ENCODE measurements at places on chromosomes 6 and 20.

DNA sequence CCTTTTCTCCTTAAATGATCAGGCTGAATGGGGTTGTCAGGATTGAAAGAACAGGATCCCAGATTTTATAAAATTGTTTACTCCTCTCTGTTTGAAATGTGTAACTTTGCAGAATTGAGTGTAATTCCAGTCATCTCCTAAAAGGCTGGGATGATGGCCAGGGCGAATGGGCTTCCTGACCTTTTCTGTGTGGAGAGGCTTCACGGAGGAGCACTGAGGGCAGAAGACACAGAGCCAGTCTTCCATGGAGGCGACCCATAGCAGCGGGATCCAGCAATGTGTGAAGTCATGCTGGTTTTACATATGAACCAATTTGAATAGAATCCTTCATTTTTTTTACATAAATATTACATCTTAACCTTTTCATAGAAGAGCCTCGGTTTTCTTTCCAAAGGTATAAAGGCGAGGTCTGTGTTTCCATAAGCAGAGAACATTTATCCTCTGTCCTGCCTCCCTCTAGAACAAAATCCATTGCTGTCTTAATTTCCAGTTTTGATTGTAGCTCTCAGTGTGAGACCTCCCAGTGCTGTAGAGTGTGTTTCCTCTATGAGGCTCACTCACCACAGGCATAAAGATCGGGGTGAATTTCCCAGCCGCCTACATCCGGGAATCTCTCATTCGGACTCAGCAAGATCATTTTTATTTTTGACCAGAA, 369.7 kb upstream of the FLRT3 start:
- no peak for DNase-seq

- DNase-seq = no peak
Observed at GRCh38 chr6:158060455-158061360, 79.0 kb downstream of the SYNJ2 start.

GRCh38 chr6:4382362-4382853, 247.0 kb upstream of the ECI2 start:
- no peak for DNase-seq

DNA sequence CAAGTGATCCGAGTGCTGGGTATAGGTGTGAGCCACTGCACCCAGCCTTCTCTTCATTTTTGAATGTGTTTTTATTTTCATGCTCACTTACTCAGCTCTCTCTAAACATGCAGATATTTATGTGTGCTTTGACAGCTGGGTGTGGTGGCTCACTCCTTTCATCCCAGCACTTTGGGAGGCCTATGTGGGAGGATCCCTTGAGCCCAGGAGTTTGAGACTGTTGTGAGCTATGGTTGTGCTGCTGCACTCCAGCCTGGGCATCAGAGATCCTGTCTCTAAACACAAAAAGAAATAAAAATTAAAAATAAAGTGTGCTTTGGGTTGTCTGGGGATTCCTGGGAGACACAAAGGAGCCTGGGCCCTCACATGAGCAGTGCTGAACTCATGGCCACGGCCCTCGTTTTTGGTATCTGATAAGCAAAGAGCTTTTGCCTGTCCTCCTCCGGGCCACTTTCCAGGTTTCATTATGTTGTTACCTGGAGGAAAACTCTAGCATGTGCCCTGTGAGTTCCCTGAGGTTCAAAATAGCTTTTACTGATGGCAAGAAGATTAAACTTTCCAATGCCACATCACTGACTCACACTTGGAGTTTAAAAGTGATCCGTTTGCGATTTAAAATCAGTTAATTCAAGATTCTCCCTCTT, 78.5 kb downstream of the CD164 start:
- no peak for DNase-seq

DNA sequence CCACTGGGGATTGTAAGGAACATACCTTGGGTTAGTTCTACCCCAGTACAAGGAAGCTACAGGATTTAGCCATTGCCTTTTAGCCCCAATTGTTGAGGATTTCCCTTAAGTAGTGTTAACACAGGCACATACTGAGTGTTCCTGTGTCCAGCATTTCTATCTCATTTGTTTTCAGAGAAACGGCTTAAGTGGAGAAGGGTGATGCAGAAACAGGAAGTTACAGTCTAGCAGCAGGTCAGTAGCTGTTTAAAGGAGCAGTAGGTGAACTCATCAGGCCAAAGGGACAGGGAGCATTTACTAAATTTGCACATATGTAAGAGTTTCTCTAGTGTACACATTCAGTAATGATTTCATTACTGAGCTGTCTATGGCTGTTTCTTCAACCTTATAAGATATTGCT, 644.2 kb upstream of the GJE1 start:
- DNase-seq = no peak

DNA sequence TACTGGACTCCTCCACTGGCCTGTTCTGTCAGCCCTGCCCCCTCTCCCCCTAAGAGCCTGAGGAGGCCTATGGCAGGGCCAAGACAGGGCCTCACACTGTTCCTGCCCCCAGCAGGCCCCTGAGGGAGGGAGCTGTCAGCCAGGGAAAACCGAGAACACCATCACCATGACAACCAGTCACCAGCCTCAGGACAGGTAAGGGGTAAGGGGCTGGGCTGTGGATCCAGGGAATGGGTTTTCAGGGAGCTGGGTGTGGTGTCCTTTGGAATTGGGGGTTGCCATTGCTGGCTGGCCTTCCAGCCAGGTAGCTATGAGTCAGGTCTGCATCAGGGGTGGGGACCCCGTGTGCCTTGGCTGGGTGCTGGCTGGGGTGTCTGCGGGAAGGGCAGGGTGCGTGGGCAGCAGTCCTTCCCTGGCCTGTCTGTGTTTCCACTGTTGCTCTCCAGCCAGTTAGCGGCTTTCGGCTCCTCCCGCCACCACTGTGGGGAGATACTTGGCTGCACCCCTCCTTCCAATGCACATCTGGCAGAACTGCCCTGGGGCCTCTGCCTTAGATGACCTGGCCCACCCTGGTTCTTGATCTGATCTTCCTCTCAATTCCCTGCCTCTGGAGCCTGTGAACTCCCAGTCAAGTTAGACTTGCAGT, 3.9 kb downstream of the SLC29A1 start:
- no peak for DNase-seq

DNA sequence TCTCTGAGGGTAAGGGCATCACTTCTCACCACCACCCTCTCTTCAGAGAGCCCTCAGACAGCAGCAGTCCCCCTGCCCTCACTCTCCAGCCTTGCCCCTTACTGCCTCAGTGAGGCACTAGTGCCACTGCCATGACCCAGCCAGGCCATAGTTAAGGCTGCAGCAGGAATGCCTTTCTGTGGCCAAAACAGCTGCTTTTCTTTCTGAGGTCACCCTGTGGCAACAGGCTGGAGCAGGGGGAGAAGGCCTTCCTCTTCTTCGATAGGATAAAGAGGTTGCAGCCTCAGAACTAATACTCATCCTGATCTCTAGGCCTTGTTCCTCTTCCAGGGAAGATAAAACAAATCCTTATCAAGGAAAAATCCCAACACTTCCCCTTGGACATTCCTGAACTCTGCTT, 56.8 kb upstream of the ECI2 start:
- DNase-seq = no peak

GRCh38 chr20:10708351-10709185, 34.8 kb upstream of the JAG1 start:
- no peak for DNase-seq

DNA sequence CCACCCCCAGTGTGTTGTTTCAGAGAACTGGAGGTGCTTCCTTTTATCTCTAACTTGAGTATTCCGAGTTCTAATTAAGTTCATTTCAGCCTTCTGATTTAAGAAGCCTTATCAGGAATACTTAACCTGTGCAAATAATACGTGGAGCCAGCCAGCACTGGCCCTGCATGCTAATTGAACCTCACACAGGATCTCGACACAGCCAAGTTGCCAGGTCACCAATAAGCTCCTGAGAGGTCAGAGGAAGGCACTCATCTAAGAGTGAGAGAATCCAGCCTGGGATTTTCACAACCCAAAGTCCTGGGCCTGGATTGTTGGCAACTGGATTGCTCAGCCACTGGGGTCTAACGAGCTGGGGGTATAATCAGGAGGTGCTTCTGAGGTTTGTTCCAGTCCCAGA, 157.7 kb upstream of the LRFN2 start:
- no peak for DNase-seq

DNA sequence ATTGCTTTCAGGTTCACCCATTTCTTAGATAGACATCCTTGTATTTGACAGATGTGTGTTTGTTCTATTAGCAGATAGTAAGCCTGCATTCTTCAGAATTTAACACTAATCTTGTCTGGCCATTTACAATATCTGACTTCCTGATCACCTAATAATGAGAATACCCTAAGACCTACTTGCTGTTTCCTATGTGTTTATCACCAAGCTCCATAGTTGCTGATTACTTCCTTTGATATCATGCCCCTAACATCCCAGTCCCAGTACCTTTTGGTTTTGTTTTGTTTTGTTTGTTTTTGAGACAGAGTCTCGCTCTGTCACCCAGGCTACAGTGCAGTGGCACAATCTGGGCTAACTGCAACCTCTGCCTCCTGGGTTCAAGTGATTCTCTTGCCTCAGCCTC, 143.6 kb upstream of the DST start:
- DNase-seq = no peak

- DNase-seq = no peak
Observed at GRCh38 chr6:145727817-145728388, 7.4 kb downstream of the EPM2A start.

GRCh38 chr20:11922561-11922960, 4.9 kb downstream of the BTBD3 start:
- DNase-seq = no peak

GRCh38 chr6:156009656-156010055, 554.0 kb upstream of the NOX3 start:
- DNase-seq = no peak

DNA sequence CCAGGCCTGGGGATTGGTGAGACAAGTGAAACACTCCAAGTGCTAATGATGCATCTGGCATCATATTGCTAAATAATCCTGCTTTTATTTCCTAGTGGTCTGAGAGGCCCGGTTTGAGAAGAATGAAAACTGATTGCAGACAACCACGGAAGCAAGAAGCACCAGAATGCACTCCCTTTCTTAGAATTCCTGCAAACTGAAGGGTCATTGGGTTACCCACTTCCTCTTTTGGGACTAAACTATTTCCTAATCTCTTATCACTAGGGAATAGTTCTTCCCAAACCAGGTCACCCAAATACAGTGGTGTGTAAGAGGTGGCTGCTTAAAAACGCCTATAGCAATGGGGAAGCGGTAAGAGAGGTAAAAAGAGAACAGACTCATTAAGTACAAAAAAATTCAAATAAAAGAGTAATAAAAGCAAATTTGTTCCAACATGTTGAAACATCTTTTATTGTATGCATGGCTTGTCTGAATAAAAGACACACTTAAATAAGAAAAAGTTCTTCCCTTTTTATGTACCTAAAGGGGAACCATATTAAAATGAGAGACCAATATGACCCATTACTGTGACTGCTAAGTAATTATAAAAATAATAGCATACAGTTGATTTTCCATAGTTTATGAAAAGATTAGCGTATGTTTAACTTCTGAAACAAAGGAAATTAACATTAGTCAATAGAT, 125.8 kb downstream of the MYB start:
- DNase-seq = no peak

- DNase-seq = peak; percentile 88
Observed at GRCh38 chr20:63955827-63956663, at the start of gene UCKL1. Gene UCKL1 (minus strand): TSS chr20:63956416. CDS start chr20:63956372, 44 bp downstream.

DNA sequence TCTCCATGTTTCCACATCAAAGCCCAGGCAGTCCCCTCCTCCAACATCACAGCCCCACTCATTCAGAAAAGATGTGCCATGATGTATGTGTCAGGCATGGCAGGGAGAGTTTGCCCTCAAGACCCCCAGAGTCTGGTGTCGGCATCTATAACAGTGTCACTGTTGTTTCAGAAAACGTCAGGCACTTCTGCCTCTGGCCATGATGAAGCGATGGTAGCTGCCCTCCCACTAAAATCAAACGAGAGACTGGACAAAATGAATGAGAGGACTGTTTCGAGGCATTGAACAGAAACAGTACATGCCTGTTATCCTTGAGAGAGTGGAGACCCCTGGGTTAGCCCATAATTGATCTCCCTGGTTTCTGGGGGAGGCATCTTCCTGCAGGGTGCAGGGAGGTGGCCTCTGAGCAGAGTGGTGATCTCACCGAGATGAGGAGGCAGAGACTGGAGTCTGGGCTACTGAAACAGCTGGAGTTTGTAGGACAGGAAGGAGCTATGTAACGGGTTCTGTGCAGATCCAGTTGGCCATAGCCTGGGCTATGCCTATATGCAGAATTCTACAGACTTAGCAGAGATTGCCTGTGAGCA, 144.5 kb downstream of the SYCP2 start:
- DNase-seq = no peak

- DNase-seq = no peak
Observed at GRCh38 chr6:5619249-5619648, 357.9 kb downstream of the FARS2 start.
